ENCODE measurements at places on chromosomes 4 and X.

DNA sequence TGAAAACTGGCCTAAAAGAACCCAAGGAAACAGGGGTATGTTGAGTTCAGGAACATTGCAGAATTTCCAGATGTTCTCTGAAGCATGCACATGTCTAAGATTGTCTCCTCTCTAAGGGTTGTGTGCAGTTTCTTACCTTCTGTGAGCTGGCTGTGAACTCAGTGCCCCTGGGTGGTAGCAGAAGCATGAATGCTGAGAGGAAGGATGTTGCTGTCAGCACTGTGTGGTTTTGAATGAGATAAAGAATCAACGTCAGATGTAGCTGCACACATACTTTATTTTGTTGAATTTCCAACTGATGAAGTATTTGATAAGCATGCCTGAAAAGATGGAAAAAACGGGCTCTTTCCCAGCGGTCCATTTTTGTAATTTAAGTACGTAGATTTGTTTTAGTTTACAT, 23.8 kb upstream of the CD38 start:
- no peak for DNase-seq

- no peak for DNase-seq
Measured at GRCh38 chr4:4659871-4660651, 118.2 kb upstream of the STX18 start.

DNA sequence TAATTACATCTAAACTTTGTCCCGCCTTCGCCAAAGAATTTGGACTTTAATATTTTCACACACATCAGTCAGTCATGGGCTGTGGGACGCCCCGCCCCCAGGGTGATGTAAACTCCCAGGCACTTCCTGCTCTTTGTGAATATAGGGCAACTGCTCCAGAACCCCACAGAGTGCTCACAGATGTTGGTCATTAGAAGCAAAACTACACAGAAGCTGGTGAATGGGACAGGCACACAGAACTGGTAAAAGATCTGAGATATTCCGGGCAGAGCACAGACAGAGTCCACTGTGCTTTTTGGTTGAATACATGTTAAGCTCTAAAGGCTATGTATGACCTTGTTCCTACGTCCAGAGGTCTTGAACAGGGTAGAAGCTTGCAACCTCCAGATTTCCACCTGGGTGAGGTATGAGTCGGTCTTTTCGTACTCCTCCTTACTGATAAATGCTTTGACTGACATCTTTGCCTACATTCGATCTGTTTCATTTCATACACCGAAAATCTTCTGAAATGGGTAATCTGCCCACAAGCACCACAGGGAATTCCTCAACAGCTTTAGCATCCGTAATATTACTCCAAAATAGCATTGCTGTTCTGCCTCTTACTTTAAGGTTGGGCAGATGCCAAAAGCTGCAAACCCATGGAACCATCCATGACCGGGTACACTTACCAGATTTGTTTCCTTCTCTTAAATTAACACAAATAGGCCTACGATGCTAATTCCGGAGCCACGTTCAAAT, 144.6 kb downstream of the AMELX start:
- DNase-seq, result no peak

GRCh38 chrX:115311601-115312001, 22.1 kb downstream of the LUZP4 start:
- no peak for DNase-seq

DNA sequence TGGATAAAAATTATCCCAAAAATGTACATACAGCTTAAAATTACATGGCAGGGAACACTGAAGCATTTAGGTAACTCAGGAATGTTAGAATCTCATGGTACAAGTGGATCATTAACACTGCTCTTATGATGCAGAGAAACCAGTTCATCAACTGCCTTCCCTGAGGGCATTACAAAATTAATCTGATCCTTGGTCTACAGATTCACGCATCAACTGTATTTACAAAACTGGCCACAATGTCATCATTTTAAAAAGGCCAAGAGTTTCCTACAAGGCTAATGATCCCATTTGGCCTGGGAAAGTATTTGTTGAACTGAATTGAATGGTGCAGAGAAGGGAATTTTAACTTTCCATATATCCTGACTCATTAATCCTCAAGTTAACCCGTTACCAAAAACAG, 84.6 kb downstream of the TSPAN5 start:
- peak; percentile 1 for DNase-seq

DNA sequence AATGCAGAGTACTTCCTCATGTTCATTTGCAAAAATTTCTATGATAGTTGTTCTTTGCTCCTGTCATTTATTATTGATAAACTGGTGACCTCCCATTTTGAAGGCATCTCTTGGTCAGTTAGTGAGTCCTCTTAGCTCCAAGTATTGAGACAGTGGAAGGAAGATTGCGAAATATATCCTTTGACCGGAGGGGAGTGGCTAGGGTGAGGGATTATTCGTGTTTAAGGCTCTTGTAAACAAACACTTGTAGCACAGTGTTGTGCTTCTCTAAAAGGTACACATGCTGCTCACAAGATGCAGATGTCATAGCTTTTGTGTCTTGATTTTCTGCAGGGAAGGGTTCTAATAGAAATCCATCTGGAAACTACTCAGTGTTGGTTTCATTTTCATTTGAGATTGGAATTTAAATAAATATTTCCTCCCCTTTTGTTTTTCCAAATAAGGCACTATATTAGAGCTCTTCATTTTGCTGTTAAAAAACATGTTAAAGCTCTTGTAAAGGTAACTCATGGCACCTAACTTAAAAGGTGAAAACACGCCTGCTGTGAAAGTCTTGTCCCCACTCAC, 21.8 kb downstream of the TXLNG start:
- DNase-seq, result no peak

DNA sequence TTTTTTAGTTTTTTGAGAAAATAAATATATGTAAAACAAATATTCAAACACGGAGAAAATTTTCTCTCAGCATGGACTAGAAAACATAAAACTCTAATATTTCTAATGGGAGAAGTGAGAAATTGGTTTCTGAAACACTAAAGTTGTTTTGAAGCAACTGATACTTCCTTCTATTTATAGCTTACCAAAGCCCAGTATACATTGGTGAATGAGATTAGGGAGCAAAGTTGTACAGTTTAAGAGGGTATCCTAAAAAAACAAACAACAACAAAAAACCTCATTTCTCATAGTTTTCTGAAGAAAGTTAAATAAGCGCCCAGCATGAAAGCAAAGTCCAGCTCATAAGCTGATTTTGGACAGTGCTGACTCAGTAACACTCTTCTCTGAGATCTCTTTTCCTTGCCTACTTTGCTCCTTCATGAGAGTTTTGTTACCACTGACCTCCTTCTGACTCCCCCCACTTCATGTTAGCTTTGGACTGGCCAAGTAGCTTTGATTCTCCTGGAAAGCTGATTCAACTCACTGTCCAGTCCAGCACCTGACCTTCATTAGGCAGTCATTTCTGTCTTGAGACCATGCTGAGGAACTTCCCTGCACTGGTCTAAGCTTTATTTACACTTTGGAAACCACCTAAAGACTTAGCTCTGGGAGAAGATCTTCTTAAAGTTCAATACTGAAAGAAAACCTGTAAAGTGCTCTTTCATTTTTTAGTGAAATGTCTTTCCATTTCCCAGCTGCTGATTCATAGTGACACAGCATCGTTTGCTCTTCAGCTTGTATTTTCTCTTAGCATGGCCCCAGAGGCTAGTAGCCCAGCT, 21.8 kb upstream of the P2RY10 start:
- DNase-seq, result no peak

- no peak for DNase-seq
Measured at GRCh38 chr4:25767877-25768725, 94.7 kb downstream of the SEL1L3 start.

DNA sequence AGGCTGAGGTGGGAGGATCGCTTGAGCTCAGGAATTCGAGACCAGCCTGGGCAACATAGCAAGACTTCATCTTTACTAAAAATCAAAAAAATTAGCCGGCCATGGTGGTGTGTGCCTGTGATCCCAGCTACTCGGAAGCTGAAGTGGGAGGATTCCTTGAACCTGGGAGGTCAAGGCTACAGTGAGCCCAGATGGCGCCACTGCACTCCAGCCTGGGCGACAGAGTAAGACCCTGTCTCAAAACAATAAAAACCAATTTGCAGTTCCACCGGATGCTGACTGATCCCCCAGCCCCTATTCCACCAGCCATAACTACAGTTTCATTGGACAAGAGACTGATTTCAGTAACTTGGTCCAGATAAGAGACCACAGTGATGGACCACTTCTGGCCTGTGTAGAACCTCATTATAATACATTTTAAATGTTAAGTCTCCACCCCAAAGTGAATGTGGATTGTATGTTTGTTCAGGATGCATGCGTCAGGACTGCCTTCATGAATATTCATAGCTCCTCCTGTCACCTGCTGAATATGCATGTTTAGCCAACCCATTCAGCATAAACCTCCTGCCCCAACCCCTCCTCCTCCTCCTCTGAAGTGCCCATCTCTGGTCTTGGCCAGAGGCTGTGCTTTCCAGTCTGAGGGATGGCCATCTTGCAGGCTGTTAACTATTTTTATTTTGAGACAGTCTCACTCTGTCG, 2.3 kb upstream of the SLBP start:
- peak; percentile 52 for DNase-seq

GRCh38 chrX:2243913-2244460, 256.8 kb downstream of the DHRSX start:
- DNase-seq, result no peak

DNA sequence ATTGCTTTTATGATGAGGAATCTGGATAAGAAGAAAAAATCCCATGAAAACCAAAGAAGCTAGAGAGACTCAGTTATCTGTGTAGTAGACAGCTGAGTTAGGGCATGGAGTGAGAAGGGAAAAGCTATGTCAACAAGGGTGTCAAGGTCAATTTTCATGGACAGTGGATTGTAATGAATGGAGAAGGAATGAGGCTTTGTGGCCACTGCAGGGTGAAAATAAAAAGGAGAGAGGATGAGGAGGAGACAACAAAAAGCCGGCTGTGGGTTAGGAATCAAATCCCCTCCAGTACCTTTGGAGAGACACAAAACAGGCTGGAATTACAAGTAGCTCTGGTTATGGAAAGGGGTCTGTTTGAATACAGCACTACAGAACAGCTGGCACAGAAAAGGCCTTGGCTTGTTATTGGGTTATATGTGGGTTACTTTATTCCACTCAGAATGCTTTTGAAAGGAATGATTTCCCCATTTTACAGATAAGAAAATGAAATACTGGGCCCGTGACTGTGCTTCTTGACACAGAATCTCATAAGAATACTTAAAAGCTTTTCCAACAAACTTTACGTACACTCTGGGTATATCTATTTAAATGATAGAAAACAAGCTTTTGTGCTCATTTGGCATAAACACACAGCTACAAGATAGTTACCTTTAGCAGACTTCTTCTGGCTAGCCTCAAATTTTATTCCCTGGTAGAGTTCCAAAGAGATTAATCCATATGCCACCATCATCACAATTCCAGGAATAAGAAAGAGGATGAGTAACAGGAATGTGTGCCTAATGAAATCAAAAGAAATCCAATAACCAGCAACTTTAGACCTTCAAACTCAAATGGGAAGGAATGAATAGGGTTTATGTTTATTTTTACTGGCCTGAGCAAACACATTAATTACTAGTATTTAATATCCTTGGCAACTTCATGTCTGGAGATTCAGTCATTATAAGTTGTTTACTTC, 7.5 kb downstream of the CCKAR start:
- no peak for DNase-seq

DNA sequence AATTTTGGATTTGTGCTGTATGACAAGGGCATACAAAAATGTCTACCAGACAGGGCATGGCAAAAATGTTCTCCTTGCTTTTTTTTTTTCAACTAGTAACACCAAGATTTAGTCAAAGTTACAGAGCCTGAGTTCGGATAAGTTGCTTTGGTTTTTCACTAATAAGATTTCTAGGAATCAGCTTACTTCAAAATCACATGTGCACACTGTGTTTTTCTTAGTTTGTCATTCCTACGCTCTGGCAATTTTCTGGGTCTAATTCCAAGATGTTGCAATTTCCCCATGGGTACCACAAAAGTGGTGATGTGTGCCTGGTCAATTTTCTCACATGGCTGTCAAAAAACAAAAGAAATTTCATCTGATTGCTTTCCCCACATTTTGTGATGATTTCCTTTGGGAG, 6.3 kb downstream of the C1QTNF7 start:
- no peak for DNase-seq

DNA sequence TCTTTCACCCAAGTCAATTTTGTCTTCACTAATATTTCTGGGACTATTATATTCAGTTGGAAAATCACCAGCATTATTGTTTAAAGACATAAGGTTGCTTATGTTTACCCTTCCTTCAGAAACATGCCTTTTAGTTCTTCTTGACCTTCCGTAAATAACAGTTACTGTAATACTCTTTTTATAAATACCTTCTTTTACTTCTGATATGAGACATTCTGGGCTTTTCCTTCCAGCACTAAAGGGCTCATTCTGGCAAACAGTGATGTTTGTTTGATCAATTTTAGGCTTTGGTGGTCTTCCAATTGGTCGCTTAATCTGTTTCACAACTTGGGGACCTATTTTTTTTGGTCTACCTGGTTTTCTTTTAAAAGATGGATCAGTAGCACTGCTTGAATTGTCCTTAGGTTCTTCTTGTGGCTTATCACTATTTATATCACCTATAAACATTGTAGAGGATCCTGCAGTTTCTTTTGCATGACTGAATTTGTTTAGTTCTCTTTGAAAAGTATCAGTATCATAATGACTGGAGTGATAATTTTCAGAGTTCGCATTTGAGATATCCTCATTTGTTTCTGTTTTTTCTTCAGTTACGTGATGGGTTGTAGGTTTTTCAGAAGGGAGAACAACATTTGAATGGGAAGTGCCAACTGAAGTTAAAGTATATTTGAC, 64.8 kb downstream of the NCAPG start:
- no peak for DNase-seq

GRCh38 chrX:23327104-23327503, 7.5 kb upstream of the PTCHD1 start:
- no peak for DNase-seq

GRCh38 chr4:169663831-169664230, 43.5 kb downstream of the CLCN3 start:
- peak; percentile 88 for DNase-seq

DNA sequence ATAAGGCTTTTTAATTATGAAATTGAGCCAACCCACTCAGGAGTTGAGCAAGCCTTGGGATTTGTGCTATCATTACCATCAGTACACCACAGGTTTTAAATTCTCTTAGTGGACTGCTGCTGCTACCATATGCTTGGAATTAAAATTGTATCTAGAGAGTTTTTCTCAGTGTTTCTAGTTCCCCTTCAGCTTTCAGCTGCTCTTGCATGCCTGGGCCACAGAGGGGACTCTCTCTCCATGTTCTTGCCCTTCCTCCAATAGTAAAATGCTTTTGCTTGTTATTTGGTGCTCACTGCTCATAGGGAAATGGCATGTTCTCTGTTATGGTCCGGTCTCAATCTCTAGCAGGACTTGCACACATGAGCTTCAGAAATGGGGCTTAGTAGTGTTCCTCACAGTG, 101.9 kb downstream of the IGSF1 start:
- DNase-seq, result no peak
